Bronchial epithelial cell (primary cell): ENCODE measurements at places on chromosomes 11 and 22. TPM values are rescaled to one million over a fixed set of nuclear protein-coding genes. Genes with fewer than 3 reads are reported as not detected.

DNA sequence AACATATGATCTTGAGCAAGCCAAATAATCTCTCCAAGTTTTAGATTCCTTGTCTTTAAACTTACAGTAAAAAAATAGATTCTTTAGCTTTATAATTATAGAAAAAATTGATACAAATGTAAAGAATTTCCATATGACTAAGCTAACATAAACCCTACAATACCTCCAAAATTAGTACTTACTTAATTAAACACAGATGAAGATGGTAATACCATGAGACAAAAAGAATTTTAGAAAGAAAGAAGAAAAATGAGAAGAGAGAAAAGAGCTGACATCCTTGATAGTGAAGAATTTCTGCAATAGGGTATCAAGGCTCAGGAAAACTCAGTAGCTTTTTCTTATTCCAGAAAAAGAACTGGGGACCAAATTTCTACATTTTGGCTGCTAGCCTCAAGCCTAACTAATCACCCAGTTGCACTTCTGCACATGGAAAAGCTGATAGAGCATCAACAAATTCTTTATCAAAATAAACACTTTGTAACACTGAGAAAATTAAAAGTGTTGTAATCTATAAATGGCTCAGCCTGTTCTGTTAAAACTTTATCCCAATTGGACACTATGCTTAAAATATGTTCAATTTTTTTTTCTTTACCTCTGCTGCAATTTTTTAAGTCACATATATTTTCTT is 24.7 kb upstream of the SOX6 start:
- DNase-seq = no peak

DNA sequence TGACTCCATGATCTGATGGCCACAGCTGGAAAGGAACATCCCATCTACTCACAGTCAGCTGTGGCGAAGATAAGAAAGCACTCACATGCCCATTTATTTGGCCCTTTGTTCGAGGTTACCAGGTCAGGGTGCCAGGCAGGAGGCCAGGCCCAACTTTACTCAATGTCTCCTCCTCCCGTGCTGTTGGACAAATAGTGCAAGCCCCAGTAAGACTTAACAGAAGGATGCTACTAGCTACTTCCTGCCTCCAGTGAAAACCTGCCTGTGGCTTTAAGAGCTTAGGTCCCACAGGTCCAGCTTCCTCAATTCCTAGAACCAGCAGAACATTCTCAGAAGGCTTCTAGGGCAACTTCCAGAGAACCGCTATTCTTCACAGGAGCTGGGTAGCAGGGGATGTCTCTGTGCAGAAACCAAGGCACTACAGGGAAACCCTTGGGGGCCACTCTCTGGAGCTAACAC is 12.9 kb upstream of the CRY2 start:
- DNase-seq = no peak

GRCh38 chr22:39288135-39288898 is 31.1 kb downstream of the RPL3 start:
- no peak for DNase-seq

GRCh38 chr11:34280945-34281872 is 76.6 kb downstream of the ABTB2 start:
- DNase-seq = no peak

DNA sequence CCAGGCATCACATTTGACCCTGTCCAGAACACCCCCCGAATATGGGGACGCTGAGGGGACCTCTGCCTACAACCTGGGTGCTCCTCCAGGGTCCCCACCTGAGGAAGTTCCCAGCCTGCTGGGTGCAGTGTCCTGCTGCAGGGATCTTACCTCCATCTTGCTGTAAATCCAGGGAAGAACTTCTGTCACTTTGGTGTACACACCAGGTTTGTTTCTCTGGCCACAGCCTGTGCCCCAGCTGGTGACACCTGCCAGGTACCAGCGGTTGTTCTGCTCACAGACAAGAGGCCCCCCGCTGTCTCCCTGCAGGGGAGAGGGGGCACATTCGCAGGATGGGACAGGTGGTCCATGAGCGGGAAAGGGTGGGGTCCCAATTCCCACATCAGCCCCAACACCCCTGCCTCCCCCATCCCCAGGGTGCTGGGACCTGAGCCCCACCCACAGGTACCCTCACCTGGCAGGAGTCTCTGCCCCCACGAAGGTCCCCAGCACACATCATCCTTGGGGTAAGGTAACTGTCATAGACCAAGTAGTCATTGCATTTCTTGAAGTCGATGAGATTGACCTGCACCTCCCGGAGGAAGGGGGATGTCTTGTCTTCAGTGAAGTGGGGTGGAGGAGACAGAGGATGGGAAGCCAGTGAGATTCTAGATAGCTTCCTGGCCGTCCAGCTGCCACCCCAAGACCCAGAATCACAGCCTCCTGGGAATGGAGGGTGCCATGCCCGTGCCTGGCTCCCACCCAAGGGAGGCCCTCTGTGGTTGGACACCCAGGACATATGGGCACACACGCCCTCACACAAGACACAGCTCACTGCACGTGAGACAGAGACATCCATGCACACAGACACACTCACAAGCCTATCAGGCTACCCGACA is 25.5 kb downstream of the TMPRSS13 start:
- no peak for DNase-seq

GRCh38 chr11:131025020-131025419 is 108.7 kb upstream of the SNX19 start:
- peak; percentile 60 for DNase-seq

- DNase-seq = no peak
These were observed 236.7 kb downstream of the TTC28 start for GRCh38 chr22:28442711-28443525.

- peak; percentile 68 for DNase-seq
These were observed 744 bp downstream of the PACSIN3 start for GRCh38 chr11:47185305-47186075.

GRCh38 chr11:69916806-69917387 is 97.7 kb upstream of the FGF3 start:
- no peak for DNase-seq

DNA sequence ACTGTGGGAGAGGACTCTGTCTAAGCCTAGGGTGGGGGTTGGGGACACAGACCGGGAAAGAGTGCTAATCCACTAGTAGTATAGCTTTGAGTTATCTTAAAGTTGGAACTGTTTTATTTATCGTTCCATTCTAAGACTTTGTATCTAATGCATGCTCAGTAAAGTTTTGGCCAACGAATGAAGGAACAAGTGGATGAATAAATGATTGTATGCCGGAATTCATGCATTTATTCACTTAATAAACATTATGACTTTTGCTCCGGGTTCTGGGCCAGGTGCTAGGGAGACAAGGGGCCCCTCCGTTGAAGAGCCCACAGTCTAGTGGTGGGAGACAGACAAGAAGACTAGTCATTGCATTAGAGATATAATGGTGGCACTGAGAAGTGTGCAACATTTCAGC is 645 bp downstream of the RNF121 start:
- DNase-seq = no peak

GRCh38 chr11:117478126-117478860 is 150.6 kb downstream of the CEP164 start:
- no peak for DNase-seq

GRCh38 chr11:109148669-109149068 is 273.3 kb upstream of the C11orf87 start:
- DNase-seq = no peak

- no peak for DNase-seq
These were observed 144.6 kb downstream of the SNX19 start for GRCh38 chr11:130771708-130772107.

DNA sequence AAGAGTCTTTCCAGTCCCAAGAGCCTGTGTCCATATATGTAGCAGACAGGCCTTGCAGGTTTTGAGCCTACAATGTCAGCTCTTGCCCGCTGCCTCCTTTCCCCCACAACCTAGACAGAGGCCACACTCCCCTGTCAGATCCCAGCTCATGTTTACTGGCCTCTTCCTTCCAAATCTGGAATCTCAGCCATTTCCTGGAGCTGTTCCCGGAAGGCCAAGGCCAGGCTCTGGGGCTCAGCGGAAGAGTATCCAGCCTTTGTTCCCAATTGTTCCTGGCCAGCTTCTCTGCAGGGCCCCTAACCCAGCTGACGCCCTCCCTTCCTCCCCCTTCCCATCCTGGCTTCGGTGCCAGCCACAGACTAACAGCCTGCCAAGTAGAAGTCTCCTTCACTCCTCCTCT is 1.0 kb upstream of the ROBO4 start:
- DNase-seq = no peak

AQP11 gene
- total RNA-seq = 0.26 and 0.53 TPM in 2 replicates

SNAP29 gene
- total RNA-seq = 3.7 and 6.3 TPM in 2 replicates

RGL4 gene
- total RNA-seq = not detected in 2 replicates

MPST gene
- total RNA-seq = 96.3 and 121 TPM in 2 replicates

TENM4 gene
- total RNA-seq = 3.2 and 6.1 TPM in 2 replicates

USP2 gene
- 0.26 and 1.2 TPM in 2 replicates for total RNA-seq

FKBP2 gene
- total RNA-seq = 45.0 and 91.1 TPM in 2 replicates

OSBPL5 gene
- total RNA-seq = 17.5 and 21.1 TPM in 2 replicates

OR52W1 gene
- total RNA-seq = not detected in 2 replicates

CEP126 gene
- total RNA-seq = 0.53 and 2.6 TPM in 2 replicates
